ENCODE measurements at places on chromosomes 7 and 10. TPM values are rescaled to one million over a fixed set of nuclear protein-coding genes. Genes with fewer than 3 reads are reported as not detected.

DNA sequence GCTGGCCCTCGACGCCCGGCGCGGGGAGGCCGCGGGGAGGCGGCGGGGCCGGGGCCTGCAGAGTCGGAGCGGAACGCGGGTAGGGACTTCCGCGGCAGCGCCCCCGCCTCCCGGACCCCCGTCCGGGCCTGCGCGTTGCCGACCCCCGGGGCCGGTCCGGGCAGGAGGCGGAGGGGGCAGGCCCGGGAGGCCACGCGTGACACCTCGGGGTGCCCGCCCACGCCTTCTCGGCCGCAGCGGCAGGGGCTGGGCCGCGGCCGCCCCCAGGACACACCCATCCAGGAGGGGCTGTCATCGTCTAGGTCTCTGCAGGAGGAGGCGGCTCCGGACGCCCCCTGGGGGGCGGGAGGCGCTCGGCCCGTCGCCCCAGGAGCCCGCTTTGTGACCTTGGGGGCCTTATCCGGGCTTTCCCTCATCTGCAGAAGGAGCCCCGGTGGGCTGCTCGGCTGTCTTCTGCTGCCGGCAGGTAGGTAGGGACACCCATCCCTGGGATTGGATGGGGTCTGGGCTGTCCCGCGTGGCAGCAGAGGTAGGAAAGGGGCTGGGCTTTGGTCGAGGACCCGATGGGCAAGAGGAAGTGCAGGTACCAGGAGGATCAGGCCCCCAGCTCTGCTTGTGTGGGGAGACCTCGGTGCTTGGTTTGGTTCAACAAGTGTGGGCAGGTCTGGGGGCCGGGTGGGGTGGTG, 569 bp downstream of the ZNF316 start:
- DNase-seq, result peak; percentile 76

- DNase-seq, result no peak
Observed at GRCh38 chr7:102849079-102849478, 63.7 kb upstream of the LRRC17 start.

GRCh38 chr10:117570880-117571279, 28.3 kb downstream of the EMX2 start:
- no peak for DNase-seq

DNA sequence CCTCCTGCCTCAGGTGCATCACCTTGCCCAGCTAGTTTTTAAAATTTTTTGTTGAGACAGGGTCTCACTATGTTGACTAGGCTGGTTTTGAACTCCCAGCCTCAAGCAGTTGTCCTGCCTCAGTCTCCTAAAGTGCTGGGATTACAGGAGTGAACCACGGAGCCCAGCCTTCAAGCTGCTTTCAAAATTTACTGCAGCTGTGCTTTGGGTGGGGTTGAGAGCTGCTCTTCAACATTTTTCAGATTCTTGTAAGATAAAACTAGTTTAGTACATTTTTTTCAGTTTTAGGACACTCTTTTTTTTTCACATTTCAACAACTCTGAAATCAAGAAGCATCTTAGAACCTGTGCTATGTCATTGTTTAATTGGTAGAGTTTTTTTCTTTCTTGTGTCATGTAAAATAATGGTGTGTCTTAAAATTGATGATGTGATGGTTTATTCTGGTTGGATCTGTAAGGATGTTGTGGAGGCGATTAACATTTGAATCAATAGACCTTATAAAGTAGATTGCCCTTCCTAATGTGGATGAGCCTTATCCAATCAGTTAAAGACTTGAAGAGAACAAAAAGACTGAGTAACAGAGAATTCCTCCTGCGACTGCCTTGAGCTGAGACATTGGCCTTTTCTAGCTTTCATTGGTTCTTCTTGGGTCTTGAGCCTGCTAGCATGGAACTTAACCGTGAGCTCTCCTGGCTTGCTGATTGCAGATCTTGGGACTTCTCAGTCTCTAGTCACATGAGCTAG, 13.5 kb downstream of the PLEKHA8 start:
- DNase-seq, result no peak

DNA sequence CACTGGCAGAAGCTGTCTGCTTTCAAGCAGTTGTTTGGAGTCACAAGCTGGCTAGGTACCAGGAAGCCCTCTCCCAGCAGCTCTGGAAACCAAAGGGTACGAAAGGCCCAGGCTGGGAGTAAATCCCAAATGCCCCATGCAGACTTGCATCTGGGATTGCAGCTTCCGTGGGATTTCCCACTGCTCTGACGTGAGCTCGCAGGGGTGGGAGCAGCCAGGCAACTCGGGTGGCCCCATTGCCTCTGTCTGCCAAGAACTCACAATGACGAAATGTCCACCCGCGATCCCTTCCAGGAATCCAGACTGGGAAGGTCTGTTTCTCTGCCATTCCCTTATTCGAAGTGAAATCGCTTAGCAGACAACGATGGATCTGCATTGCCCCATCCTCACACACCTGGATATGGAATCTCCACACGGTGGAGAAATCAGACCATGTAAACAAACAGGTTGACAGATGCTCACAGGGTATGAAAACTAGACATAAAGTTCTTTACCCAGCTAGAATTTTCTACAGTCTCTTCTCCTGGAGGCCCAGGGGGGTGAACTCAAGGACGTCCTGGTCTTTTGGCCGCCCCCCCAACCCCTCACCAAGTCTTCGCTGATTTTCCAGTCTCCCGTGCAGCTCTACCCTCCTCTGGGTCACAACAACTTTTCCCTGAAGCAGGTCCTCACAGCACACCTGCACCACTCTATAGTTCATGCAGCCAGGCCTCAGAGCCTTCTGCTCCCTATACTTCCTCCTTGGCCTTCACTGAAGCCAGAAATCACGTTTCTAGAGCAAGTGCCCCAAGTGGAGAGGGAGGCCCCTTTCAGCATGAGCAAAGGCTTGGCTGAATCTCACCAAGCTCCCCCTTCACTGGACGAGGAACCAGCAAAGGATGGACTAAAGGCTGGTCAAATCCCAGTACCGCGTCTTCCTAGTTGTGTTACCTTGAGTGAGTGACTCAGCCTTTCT, 20.0 kb downstream of the SH3PXD2A start:
- DNase-seq, result no peak

- no peak for DNase-seq
Observed at GRCh38 chr10:103709341-103709920, 145.9 kb downstream of the SH3PXD2A start.

- DNase-seq, result no peak
Observed at GRCh38 chr7:909358-910329, 33.3 kb downstream of the GET4 start.

DNA sequence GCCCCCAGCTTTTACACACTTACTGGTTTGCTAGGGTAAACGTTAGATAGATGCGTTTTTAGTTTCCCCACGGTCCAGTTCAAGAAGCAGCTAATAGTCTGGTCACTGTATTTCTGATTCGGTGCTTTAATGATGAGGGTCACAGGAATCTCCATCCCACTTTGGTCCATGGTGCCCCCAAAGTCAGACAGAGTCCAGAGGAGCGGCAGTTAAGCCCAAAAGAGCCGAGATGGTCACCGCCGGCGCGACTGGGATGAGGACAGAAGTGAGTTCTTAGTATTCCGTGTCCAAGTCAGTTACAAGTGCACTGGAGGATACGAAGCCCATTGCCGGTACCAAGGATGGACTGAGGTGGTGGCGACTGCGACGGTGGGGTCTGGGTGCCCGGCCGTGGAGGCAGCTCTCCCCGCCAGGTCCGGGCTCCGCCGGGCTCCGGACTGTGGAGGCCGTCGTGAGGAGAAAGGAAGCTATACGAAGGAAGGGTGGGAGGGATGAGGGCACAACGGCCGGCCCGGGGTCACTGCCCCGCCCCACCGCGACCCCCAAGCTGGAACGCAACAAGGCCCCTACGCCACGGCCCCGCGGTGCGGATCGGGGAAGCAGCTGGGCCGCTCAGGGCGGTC, 663 bp downstream of the HERPUD2 start:
- DNase-seq, result no peak

DNA sequence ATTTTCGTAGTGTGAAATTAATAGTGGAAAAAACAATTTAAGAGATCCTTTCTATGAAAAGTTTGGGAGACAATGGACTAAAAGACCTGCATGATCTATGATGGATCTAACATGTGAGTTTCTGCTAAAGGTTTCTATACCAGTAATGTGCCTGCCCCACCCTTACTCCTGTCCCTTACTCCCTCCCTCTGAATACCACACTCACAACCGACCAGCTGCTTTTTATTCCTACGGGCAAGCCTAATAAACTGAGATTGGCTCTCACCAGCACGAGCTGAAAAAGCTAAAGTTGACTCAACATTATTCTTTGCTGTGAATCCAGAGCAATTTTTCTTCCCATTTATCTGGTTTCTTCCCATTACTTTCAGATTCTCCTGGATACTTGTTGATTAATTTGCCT, 17.8 kb upstream of the REEP3 start:
- DNase-seq, result no peak

- DNase-seq, result no peak
Observed at GRCh38 chr10:15483215-15484075, 112.4 kb upstream of the FAM171A1 start.

- DNase-seq, result no peak
Observed at GRCh38 chr10:51196508-51197175, 122.4 kb downstream of the PRKG1 start.

- DNase-seq, result no peak
Observed at GRCh38 chr7:83119026-83119382, 43.7 kb downstream of the PCLO start.

- no peak for DNase-seq
Observed at GRCh38 chr10:64813391-64813790, 1292.2 kb downstream of the REEP3 start.

DNA sequence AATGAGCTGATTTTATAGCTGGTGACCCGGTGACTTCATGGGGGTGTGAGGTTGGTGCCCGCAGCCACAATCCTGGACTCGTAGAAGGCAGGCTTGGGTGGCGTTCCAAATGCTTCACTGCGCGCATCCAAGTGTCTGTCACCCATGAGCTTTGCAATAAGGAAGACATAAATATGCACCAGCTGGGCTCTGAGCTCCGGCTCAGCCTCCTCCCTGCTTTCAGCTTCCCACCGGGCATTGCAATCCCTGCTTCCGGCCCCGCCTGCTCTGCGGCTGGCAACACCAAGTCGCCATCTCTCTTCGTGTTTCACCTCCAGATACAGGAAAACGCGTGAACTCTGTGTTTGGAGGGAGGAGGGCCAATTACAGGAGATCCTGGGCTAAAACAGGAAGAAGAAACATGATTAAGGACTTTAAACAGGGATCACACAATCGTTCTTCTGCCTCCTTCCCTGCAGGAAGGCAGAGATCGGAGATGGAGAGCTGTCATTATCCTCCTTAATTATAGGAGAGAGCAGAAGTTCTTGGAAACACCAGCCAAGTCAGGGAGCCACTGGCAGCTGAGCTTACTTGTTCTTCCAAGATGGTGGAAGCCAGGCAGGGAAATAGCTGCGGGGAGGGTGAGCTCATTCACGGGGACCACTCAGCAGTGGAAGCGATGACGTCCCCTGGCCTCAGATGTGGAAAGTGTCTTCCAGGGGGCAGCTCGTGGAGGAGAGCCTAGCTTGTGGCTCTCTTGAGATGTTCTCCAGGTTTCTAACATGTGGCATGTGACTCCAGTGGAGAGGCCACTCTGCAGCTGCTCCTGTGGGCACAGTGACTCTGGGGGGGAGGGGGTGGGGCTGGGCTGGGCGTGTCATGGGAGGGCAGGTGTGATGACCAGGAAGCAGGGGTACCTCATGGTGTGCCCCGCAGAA, 134.9 kb downstream of the CAMK1D start:
- DNase-seq, result no peak

DNA sequence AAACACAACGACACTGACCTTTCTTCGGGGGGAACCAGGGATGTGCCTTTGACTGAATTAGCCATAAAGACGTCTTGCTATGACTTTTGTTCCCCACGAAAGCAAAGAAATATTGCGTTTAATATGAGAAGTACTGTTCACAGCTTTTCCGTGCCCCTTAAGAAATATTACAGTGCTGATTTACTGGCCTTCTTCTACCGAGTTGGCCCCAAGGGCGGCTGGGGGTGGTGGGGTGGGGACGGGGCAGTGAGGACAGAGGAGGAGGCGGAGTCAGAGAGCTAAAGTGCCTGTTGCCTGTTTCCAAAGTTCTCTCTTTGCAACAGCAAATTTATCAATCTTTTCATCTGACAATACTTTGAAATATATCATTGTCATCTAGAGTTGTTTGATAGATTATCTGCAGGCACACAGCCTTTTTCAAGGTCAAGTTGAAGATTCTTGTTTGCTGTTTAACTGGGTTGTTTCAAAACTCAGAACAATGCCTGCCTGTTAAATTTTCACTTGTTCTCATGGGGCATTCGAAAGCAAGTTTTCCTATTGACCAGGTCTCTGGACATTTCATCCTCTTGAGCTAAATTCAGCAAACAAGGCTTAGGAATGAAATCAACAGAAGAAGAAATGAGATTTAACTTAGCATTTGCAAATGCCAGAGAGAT, 9.0 kb downstream of the PTF1A start:
- DNase-seq, result no peak

GRCh38 chr10:23384364-23384763, 39.8 kb upstream of the C10orf67 start:
- DNase-seq, result no peak

DNA sequence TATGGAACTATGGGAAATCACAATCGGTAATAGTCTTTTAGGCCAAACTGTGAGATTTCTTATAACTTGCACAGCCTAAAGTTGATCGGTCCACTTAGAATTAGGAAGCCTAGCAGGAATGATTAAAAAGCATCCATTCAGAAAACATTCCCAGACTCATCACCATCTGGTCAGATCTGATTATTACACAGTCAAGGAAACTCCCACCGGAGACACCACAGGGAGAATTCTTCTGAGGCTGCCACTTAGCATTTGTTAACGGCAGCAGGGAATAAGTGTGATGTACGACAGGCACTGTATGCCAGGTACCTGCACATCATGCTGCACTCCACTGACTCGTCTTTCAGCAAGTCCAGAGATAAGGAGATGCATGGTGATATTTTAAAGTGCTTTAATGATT, 227.6 kb upstream of the STEAP1 start:
- no peak for DNase-seq

- DNase-seq, result no peak
Observed at GRCh38 chr10:132063432-132063831, 2.3 kb upstream of the JAKMIP3 start.

DNA sequence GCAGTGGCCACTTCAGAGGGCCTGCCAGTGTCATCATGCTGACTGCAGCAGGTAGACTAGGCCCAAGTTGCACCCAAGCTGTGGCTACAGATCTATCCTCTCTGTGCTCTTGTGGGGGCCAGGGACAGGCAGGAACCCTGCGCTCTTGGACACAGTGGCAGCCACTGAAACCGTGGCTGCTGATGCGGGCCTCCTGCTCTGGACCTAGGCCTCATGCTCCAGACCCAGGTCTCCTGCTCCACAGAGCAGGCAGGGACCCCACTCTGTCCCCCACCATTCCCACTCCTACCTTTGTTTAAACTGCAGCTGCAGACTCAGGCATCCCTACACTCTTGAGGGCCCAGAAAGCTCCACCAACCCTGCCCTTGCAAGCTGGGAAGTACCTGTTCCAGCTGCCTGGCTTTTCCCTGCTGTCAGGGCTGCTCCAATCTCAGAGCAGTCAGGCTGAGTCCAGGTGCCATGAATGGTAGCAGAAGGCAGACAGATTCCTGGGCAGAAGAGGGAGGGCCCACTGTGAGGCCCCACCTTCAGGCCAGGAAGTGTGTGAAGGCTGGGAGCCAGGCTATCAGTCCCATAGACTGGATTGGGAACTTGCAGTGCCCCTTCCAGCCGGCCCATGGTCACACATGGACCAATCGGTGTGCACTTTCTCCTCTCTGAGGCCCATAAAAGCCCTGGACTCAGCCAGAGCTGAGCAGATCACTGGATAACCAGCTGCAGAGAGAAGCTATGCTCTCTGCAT, 634.0 kb upstream of the SEMA3D start:
- DNase-seq, result no peak

DNAJB6 gene
- 80.6 TPM for total RNA-seq

MYPN gene
- total RNA-seq, result not detected

PTPRN2 gene
- total RNA-seq, result 0.49 TPM

NYAP1 gene
- total RNA-seq, result 0.32 TPM

GHRHR gene
- total RNA-seq, result not detected

MAD1L1 gene
- 44.7 TPM for total RNA-seq

KLF14 gene
- total RNA-seq, result not detected
